ENCODE measurements at places on chromosomes 5 and 9. TPM values are rescaled to one million over a fixed set of nuclear protein-coding genes. Genes with fewer than 3 reads are reported as not detected.

The PCDHA8 gene
- not detected for total RNA-seq

The ATP10B gene
- not detected for total RNA-seq

The COL5A1 gene
- total RNA-seq: 135 TPM

The PCAT7 gene
- not detected for total RNA-seq

The ZNF474 gene
- 0.92 TPM for total RNA-seq

The SMARCA2 gene
- 56.6 TPM for total RNA-seq

The STPG3 gene
- total RNA-seq: not detected

The LCN1 gene
- total RNA-seq: not detected
